NCI-H1105 treated with DMSO at 0.1 percent for 48 hours (cell line): ENCODE measurements at places on chromosomes 16 and 17.

GRCh38 chr16:54385141-54385540 is 98.6 kb upstream of the IRX3 start:
- DNase-seq = no peak

DNA sequence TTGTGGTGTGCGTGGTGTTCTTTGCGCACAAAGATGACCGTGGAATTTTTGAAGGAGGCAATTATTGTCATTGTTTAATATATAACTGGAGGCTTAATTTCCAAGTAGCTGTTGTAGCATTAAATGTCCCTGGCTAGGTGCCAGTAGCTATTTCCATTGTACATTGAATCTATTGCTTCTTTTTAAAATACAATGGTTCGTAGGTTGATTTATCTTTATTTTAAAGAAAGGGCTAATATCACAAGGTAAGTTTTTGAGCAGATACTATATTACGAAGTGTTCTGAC is 127.1 kb downstream of the RPTOR start:
- peak; percentile 4 for DNase-seq

- no peak for DNase-seq
These were observed 1.1 kb downstream of the CD300H start for GRCh38 chr17:74566132-74566753.

DNA sequence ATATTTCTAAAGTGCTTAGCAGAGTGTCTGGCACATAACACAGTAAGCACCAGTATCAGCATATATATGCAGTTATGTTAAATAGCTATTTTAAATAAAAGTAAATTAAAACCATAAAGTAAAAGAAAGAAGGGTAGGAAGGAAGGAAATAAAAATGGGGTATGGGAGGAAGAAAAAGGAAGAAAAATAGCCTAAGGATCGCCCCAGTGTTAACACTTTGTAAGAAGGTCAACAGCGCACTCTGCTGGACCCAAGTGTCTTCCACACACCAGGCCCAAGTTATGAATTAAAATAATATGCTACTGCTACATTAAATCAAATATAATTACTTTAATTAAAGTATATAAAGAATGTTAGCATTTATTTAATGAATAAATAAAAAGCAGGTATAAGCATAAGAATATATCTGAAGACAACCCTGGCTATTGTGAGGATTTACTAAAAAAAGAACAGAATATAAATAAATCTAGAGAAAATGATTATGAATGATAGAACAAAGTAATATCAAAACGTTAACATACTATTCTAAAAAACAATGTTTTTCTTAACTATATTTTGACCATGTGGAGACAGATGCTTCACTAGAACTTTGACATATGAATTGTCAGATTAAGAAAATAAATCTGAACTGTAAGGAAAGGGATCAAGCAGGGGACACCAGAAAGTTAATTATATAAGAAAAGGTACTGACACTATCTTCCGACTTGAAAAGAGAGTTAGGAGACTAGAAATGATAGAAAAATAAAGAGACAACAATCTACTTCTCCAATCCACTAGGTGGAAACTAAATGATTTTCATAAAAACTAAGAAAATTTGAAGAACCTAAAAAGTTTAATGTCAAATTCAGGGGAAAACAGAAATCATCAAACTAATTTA is 25.9 kb downstream of the BRIP1 start:
- DNase-seq = peak; percentile 38

- peak; percentile 78 for DNase-seq
These were observed 8.5 kb downstream of the ALOXE3 start for GRCh38 chr17:8109661-8110455.

DNA sequence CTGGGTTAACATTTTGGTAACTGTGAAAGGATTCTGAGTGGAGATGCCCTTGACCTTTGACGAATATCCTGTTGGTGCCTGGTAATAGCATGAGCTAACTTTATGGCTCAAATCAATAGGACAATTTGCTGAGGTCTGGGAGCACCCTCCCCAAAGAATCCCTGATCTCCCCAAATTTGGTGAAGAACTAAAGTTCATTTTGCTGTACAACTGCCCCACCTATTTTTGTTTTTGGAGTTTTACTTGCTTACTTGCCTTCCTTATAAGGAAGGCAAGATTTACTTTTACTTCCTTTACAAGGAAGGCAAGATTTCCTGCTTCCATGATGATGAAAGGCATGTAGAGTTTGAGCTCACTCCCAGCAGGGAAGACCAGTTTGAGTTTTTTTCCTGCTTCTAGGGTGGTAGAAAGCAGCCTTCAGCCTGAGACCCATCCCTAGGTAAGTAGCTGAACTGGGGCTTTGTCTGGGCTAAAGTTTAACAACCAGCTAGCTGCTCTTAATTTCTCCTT is 2.8 kb downstream of the KRTAP4-9 start:
- DNase-seq = no peak

DNA sequence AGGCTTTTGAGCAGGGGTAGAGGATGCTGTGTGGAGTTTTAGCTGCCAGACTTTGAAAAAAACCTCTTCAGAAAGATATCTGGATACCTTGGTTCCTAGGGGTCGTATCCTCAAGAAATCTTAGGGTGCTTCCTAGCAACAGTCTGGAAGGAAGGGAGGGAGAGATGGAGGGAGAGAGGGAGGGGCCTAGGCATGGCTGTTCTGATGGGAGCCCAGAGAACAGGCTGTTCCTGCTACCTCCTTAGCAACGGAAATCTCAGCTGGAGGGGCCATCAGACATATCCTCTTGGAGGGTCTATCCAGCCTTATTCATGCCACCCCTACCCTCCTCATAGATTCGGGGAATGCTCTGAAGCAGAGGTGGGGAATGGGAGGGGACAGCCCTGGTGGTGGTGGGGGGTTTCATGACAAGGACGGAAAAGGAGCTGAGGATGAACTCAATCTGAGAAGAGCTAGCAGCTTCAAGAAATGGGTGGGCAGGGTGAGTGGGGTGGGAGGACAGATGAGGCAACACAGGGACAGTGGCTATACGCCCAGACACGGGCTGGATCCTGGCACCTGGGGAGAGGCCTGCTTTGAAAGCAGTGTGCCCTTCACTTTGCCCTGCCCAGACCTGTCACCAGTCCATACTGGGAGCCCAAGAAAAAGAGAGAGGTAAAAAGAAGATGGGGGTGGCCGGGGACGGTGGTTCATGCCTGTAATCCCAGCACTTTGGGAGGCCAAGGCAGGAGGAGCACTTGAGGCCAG is 2.9 kb upstream of the THRA start:
- no peak for DNase-seq

DNA sequence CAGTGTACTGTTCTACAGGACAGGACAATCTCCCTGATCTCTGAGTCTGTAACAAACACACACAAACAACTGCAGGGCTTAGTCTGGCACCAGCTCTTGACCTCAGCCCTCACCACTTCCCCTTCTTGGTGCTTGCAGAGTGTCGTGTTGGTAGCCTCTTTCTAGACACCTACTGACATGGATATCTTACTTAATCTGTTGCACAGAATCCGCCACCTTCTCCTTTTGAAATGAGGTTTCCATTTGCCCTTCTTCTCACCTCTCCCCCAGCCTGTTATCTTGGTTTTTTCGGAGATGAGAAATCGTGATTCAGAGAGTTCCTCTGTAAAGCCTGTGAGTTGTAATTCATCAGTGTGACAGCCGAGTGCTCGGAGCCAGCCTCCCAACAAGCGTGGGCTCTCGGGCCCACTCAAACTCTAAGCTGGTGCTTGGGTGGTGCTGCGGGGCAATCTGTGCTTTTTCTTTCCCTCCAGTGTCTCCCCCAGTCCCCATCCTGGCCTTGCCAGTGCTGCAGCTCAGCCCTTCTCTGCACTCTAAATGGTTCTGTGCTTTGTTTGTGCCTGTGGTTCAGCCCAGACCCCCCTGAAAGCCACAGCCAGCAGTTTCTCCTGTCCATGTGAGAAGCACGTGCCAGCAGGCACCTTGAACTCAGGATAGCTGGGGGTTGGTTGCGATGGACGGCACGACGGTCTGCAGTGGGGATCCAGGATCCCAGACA is 28.1 kb downstream of the KIAA0513 start:
- DNase-seq = no peak

- peak; percentile 49 for DNase-seq
These were observed 51.2 kb downstream of the RMI2 start for GRCh38 chr16:11396241-11397048.

GRCh38 chr17:50866950-50867362 is 802 bp upstream of the TOB1 start:
- DNase-seq = no peak

- no peak for DNase-seq
These were observed 11.0 kb downstream of the CYB561 start for GRCh38 chr17:63434951-63435571.

DNA sequence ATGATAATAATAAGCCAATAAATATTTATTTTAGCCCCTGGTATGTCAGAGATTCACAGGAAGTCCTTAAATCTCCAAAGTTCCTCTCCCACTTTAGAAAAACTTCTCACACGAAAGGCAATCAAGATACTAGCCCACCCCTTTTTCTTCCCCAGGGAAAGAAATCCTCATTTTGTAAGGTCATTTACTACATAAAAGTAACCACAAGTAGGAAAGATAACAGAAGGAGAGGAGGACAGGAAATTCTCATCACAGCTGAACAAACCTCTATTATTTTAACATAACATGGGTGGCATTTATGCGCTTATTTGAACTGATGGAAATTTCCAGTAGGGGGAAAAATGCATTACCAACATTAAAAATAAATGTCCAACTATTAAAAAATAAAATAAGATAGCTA is 3.4 kb downstream of the FAM222B start:
- DNase-seq = no peak

DNA sequence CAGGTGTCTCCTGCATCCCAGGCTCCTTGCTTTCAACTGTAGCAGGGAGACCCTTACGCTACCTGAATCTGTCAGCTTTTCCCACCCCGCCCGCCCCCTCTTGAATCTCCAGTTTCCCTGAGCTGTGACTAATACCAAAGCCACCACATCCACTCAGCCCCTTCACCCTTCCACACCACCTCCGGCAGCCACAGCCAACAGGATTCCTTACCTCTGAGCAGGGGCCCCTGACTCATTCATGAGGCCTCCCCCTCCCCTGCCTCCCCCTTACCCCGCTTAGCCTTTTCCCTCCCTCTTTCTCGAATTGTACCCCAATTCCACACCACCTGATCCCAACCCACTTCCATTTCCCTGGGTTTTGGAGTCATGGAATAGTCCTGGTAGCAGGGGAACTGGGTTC is 2.3 kb downstream of the STX1B start:
- no peak for DNase-seq
